ENCODE measurements at places on chromosomes 12 and 14.

DNA sequence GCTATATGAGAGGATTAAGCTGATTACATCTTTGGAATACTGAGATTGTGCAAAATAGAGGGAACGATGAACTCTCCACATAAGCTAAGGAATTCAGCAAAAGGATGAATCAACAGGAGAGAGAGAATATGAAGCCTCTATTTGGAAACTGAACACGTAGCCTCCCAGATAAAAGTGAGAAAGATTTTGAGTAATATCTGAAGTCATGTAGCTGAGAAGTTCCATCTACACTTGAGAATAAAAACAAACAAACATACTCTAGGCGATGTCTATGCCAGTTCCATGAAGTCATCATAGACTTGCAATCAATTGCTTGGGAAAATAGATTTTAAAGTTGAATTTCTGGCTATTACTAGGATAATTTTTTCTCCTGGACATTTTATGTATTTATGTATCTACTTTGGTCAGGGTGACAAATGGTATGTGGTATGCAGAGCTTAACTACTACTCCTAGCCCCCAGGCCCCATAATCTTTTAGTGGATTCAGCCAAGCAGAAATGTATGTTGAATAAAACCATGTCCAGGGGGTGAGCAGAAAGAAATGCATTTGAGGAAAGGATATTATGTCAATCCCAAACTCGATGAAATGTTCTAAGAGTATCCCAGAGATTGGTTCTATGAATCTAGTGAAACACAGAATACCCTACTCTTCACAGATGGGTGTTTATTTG lies 627.4 kb downstream of the DIO2 start:
- DNase-seq = no peak

- DNase-seq = no peak
These were observed 24.1 kb downstream of the NUP37 start for GRCh38 chr12:102095677-102096263.

- no peak for DNase-seq
These were observed 82.8 kb downstream of the CRACR2A start for GRCh38 chr12:3670083-3670620.

- DNase-seq = no peak
These were observed 69.3 kb downstream of the RIN3 start for GRCh38 chr14:92582706-92583452.

DNA sequence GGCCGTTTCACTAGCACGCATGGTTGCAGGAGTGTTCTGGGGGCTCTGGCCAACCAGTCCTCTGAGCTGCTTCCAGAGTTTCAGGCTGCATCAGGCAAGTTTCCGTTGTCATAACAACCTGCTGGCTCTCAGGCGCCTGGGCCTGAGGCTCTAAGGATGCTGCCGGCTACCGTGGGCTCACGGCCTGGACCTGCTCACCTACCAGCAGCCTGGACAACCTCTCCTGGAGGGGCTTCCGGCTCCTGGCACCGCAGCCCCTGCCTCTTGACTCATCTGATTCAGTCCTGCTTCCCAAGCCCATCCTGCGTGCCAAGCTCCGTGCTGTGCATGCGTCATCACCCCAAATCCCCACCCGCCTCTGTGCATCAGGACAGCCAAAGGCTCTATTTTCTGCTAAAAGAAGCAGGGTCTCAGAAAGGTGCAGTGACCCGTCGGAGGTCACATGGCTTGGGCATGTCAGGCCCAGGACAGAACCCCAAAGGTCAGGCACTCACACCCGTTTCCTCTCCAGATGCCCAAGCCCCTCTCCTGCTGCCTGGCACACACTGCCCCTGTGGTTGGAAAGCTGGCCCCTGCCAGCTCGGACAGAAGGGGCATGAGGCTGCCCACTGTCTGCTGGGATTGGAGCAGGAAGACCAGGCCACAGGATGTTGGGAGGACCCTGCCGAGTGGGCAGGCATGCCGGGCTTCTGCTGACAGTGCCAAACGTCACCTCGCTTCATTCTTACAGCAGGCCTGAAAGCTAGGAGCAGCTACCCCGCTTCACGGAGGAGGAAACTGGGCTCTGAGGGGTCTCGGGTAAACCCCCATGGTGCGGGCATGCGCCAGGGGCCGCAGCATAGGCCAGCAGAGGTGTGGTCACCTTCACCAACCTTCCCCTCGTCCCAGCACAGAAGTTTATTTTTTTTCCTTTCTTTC lies 5.7 kb downstream of the BEGAIN start:
- no peak for DNase-seq

All from activated CD4-positive, alpha-beta T cell treated with anti-CD3 and anti-CD28 coated beads, Interleukin-2, amount 50 U/mL, for 4 hours (primary cell).